NCI-H524 treated with DMSO at 0.1 percent for 48 hours (cell line): ENCODE measurements at places on chromosomes 5 and 9.

GRCh38 chr5:138725818-138726416 lies 27.3 kb upstream of the CTNNA1 start:
- no peak for DNase-seq

GRCh38 chr5:136086783-136087566 lies 45.7 kb upstream of the SMAD5 start:
- DNase-seq = no peak

GRCh38 chr5:462051-462481 lies 19.1 kb downstream of the EXOC3 start:
- no peak for DNase-seq

DNA sequence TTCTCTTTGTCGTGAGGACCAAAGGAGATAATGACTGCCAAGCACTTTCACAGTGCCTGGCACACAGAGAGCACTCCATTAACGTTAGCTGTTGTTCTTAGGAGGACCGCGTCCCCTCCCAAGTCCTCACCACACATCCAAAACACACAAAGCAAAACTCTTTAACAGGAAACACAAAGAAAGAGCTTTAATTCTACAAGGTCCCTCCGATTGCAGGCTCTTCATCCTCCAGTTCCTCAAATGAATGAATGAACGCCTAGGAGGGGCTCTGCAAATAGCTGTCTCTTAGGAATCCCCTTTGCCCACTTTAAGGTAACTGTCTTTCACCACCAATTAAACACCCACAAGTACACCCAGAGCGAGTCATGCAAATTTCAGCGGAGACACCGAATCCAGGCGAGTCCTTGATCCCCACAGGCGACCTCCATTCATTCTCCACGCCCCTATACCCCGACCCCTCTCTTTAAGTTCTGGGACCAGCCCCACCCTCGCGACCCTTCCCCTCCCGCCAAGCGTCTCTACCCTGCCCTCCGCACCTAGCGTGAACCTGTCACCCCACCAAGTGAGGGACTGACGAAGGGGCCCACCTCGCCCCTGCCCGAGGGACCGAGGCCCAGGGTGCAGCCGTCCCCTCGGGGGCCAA lies 644 bp downstream of the TSC1 start:
- DNase-seq = no peak

DNA sequence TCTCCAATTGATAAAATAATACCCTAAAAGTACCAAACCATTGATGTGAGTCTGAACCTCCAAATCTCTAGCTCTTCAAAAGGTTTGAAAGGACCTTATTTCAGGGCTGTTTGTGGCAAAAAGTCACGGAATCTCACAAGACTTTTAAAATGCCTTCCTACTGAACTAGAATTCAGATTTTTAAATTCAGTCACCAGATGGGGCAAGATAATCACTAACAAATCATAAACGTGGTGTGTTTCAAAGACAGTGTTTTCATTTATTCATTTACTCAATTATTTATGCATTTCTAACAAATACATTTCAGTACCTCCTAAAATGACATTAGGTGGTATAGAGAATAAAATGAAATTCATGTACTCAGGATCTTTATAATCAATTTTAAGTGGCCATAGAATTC lies 68.2 kb upstream of the SMC2 start:
- DNase-seq = no peak

GRCh38 chr9:89916001-89916597 lies 311.3 kb downstream of the GADD45G start:
- no peak for DNase-seq
